ENCODE measurements at places on chromosomes 16 and 17.

- no peak for DNase-seq
Observed at GRCh38 chr17:76239538-76240274, 587 bp downstream of the RNF157 start.

DNA sequence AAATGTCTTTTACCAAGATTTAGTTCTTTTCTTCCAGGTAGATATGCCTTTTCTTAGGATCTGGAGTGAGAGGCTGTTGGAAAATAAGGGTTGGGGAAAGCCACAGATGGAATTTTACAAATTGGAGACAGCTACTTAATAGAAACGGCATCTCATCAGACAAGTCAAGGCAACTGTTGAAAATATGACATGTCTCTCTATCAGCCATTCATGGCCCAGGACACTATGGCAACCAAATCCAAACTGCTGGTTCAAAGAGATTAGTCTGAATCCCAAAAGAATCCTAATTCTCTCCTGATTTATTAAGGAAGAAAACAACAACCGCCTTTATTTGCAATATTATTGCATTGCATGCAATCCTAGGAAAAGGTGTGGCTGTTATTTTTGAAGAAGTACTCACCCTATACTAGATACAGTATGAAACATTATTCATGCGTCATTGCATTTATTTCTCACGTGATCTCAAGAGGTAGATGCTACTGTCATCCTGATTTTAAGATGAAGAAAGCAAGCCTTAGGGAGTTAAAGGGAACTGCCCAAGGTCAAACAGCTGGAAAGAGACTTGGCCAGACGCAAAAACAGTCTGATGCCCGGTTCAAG, 12.6 kb upstream of the CEP20 start:
- no peak for DNase-seq

GRCh38 chr17:1145311-1145986, 34.3 kb downstream of the ABR start:
- DNase-seq, result no peak

- no peak for DNase-seq
Observed at GRCh38 chr17:4248504-4249277, 15.1 kb downstream of the ANKFY1 start.

DNA sequence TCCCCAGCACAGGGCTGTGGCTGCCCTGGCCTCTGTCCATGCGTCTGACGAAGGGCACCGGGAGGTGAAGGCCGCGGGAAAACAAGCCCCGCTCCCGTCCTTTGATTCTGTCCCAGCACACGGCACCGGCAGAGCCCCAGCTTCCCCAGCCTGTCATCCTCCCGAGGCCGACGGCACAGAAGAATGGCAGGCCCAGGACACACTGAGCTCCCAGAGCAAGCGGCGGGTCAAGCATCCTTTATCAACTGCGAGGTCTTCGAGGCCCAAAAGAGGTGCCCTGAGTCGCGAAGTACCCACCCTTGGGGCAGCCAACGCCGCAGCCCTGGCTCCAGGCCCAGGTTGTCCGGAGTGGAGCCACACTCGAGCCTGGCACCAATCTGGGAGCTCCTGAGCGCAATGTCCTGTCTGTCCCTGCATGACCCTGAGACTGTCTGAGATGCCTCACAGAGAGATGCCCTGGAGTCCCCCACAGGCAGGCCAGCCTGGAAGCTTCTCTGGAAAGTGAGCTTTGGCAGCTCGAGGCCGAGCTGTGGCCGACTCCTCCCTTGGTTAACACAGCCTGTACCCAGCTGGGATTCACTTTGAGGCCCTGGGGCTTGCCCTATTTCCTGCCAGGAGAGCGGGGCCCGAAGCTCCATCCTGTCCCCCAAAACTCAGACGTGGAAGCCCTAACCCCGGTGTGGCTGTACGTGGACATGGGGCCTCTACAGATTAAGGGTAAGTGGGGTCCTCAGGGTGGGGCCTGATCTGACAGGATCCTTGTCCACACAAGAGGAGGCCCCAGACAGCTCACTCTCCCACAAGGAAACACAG, 23.3 kb downstream of the SLC7A5 start:
- no peak for DNase-seq

GRCh38 chr16:90047714-90048346, 28.6 kb upstream of the DBNDD1 start:
- DNase-seq, result no peak

DNA sequence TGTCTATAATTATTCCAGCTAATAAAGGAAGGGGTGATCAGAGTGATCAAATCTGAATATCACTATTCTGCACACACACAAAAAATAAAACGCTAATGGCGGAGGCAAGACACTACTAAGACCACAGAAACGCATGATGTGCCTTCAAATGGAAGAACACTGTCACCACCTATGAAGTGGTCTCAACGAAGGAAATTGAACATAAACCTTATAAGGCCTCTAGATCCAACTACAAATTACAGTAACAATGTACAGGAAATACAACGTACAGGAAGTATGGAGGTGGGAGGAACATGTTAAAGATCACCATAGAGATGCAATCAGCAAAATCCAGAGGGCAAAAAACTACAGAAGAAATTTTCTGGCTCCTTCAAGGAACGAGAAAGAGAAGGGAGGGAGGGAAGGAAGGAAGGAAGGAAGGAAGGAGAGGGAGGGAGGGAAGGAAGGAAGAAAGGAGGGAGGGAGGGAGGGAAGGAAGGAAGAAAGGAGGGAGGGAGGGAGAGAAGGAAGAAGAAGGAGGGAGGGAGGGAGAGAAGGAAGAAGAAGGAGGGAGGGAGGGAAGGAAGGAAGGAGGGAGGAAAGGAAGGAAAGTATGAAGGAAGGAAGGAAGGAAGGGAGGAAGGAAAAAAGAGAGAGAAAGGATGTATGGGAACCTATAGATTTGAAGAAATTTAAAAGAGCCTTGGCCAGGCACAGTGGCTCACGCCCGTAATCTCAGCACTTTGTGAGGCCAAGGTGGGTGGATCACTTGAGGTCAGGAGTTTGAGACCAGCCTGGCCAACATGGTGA, 3.1 kb upstream of the SGCA start:
- no peak for DNase-seq

- no peak for DNase-seq
Observed at GRCh38 chr17:39026980-39027451, 59.8 kb upstream of the FBXO47 start.

- no peak for DNase-seq
Observed at GRCh38 chr16:57953857-57954256, 17.1 kb downstream of the CNGB1 start.

DNA sequence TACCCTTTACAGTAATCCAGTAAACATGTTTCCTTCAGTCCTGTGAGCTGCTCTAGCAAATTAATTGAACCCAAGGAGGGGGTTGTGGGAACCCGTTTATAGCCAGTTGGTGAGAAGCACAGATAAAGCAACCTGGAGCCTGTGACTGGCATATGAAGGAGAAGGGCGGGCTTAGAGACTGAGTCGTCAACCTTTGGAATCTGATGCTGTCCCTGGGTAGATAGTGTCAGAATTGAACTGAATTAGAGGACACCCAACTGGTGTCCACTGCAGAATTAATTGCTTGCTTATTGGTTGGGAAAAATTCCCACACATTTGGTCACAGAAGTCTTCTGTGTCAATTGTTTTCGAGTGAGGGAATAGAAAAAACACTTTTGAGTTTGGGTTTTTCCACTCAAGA, 12.8 kb upstream of the RSKR start:
- no peak for DNase-seq

DNA sequence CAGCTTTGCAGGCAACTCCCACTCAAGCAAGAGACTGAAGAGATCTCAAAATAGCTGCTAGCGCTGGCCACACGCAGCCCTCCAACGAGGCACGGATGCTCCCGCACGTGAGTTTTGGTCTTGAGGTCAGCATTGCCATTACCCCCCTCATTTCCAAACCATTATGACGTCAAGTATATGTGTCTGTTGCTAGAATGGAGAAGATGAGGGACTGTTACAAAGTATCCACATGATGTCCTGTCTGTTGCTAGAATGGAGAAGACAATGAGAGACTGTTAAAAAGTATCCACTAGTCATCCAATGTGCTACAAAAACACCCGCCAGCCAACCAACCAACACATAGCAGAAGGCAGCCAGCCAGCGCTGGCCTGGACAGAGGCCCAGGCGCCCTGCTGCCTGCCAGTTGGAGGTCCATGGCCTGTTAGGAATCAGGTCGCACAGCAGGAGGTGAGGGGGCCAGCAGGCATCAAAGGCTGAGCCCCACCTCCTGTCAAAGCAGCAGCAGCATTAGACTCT, 24.8 kb downstream of the KLHDC4 start:
- DNase-seq, result no peak

- DNase-seq, result no peak
Observed at GRCh38 chr17:50629902-50630301, 4.8 kb upstream of the ABCC3 start.

- DNase-seq, result no peak
Observed at GRCh38 chr16:81542609-81543570, 98.3 kb downstream of the CMIP start.

- DNase-seq, result peak; percentile 72
Observed at GRCh38 chr17:81513372-81513752, 763 bp upstream of the ACTG1 start.

GRCh38 chr17:76981545-76982295, 113.5 kb downstream of the MGAT5B start:
- no peak for DNase-seq

- DNase-seq, result no peak
Observed at GRCh38 chr17:33459078-33459940, 166.2 kb upstream of the ASIC2 start.

- DNase-seq, result no peak
Observed at GRCh38 chr17:40313668-40314583, 4.9 kb downstream of the RARA start.

DNA sequence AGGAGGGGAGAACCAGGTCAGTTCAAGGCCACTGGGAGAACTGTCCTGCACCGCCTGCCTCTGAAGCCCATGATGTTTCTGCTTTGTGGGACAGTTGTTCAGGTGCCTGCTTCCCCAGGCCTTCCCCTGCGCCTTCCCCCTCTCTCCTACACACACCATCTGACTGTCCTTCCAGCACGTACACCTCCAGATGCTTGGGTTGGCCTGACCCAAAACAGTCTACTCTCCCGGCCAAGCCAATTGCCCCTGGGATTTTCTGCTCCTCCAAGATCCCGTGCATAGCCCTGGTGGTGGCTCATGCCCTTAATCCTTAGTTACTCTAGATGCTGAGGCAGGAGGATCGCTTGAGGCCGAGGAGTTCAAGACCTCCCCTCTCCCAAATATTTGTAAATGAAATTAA, 684 bp upstream of the RSAD1 start:
- no peak for DNase-seq

GRCh38 chr17:4738136-4739121, 1.2 kb upstream of the ZMYND15 start:
- DNase-seq, result no peak

DNA sequence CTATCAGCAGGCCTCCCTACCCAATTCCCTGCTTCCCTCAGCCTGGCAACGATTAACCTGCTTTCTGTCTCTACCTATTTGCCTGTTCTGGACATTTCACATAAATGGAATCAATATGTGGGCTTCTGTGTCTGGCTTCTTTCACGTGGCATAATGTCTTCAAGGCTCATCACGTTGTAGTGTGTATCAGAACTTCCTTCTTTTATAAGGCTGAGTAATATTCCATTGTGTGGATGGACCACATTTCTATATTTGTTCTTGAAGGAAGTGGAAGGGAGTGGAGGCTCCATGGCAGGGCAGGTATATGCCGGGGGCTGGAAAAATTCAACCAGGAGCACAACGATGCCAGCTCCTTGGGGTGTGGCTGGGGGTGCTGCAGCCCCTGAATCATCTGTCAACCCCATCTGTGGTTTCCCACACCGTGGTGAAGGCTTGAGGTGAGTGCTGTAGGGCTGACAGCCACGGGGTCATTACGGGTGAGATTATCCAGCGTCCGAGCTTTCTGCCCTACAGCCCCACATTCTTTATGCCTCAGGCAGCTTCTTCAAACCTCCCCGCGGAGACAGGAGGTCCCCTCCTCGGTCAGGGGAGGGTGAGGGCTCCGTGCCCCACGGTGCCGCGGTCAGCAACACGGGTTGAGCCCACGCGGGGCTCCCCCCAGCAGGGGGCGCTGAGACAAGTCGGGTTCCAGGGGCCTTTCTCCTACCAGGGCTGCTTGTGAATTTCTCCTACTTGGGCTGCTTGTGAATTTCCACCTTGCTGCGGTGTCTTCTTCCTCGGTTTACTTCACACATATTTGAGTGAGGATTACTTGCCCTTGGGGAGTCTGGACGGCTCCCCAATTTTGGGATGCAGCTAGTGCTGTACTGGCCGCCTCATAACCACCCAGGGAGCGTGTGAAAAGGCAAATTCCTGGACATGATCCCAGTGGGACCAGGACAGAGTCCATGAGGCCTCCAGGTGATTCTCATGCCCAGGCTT, 18.3 kb upstream of the WFIKKN2 start:
- peak; percentile 59 for DNase-seq

DNA sequence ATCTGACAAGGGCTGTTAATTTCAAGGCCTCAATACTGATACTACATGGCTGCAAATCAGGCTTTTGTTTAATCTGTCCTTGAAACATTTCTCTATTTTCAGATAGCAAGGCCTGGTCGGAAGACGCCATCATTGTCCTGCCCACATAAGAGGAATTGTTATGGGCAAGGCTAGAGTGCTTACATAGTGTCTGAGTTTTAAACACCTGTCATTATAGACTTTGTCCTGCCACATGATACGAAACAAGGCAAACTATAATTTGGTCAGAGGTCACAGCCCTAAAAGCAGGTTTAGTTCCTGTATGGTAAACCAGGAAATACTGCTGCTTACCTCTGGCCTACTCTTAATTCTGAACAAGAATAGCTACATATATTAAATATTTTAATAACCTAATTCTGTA, 104.4 kb downstream of the SSH2 start:
- no peak for DNase-seq

DNA sequence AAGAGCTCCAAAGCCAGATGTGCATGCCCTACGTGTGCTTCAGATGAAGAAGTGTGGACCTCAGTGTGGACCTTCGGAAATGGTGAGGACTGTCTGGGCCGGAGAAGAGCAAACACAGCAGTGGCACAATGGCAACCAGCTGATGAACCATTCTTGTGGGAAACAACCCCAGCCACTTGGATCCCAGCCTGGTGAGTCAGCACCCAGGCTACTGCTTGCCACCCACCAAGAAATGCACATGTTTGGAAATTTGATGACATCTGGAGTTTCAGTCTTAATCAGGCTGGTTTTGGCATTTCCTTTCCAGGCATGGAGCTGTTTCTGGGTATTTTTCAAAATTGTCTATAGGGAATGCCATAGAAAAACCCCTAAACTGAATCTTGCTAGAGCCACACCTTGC, 42.7 kb downstream of the DYNLRB2 start:
- peak; percentile 88 for DNase-seq

- no peak for DNase-seq
Observed at GRCh38 chr17:2862197-2862596, 66.0 kb downstream of the RAP1GAP2 start.

- no peak for DNase-seq
Observed at GRCh38 chr16:1159973-1160772, 7.3 kb downstream of the CACNA1H start.

- DNase-seq, result peak; percentile 84
Observed at GRCh38 chr17:78127239-78127887, 1.2 kb downstream of the TMC6 start.

All from activated CD4-positive, alpha-beta T cell treated with anti-CD3 and anti-CD28 coated beads, Interleukin-2, Interleukin-4, amounts not matched to agents 100 ng/mL and 50 ng/mL, durations not matched to agents 16 hours and 8 hours (primary cell).